ENCODE measurements at places on chromosomes 16 and 17. TPM values are rescaled to one million over a fixed set of nuclear protein-coding genes. Genes with fewer than 3 reads are reported as not detected.

The TBC1D3B gene
- not detected for total RNA-seq

The KCNH4 gene
- 0.12 TPM for total RNA-seq

DNA sequence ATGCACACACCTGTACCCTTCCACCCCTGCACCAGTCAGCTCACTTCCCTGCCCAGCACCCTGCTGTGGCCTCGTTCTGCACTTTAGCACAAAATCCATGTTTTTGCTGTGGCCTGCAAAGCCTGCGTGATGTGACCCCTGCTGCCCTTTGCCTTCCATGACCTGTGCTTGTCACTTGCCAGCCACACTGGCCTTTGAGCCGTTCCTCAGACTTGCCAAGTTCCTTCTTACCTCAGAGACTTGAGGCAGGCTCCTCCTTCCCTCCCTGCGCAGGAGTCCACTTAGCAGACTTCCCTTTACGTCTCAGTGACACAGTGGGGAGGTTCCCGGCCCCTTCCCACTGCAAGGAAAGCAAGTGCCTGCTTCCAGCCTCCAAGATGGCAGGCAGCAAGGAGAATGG is 134.7 kb downstream of the SNX29 start:
- DNase-seq = no peak

The SYT17 gene
- total RNA-seq = 0.24 TPM

- DNase-seq = peak; percentile 63
Measured at GRCh38 chr16:67528870-67529581, 397 bp downstream of the RIPOR1 start.

- DNase-seq = no peak
Measured at GRCh38 chr16:88338111-88338510, 44.6 kb upstream of the ZNF469 start.

- no peak for DNase-seq
Measured at GRCh38 chr17:31853911-31854470, 5.1 kb downstream of the COPRS start.

DNA sequence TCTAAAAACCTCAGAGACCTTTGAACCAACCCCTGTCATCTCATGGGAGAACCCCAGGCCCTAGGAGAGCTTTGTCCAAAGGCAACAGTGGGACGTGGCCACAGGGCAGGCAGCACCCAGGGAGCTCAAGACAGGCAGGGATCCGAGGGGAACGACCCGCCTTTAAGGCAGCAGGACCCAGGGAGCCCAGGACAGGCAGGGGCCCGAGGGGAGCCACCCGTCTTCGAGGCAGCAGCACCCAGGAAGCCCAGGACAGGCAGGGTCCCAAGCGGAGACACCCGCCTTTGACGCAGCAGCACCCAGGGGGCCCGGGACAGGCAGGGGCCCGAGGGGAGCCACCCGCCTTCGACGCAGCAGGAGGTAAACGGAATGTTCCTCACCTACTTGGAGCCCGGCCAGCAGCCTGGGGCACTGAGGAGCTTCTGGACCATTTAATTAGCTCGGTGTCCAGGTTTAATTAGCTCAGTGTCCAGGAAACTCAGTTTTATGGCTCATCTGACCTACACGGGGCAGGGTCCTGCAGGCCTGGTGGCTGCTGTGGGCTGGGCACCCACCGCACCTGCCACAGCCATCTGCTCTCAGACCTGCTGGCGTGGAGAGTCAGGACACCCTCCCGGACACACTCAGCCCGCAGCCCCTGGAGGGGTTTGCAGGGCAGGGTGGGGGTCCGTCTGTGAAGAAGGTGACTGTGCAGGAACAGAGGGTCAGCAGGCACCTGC is 24.4 kb downstream of the PIEZO1 start:
- no peak for DNase-seq

DNA sequence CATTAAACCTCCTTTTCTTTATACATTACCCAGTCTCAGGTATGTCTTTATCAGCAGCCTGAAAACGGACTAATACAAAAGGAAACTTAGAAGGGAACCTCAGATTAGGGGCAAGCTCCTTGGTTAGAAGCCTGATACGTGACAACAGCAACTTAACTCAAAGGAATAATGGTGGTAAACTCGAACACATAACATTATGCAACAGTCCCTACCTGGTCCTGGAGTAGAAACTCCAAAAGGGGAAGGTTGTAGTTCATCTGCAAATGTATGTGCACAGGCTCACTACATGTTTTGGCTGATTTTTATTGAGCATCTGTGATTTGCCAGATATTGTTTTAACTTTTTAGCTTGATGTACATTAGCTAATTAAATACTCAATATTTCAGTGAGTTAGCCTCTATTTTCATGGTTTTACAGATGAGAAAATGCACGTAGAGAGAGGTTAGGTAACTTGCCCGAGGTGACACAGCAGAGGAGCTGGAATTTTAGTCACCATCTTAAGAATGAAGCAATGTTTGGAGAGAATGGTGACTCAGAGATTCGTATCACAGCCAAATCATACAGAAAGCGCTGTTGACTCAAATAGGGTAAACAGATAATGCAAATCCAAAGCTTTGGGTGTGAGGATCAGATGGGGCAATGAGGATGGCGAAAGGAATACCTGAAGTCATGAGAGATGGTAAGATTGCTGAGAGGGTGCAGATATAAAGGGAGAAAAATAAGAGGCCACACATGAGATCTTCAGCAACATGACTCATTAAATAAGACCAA is 194.9 kb upstream of the RBFOX1 start:
- no peak for DNase-seq

GRCh38 chr17:12727076-12727760 is 61.5 kb downstream of the MYOCD start:
- DNase-seq = peak; percentile 22

DNA sequence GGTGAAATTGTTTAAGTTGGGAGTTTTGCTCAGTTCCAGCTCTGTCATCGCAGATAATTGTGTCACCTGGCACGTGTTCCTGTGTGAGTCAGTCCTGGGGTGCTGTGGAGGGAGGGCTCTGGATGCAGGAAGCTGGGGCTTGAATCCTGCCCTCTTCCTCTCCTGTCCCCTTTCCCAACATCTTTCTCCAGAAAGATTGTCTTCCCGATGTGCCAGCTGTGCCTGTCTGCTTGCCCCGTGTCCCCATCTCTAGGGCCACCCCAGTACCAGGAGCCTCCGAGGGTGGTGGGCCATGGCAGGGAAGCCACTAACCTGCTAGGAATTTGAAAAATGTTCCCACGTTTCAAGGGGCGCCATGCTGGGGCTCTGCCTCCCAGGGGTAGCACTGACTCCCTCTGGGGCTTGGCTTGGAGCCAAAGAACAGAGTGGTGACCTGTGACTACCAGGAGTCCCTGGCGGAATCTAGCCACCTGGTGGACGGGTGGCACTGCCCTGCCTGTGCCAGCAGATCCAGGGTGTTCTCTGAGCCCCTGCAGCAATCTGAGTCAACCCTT is 198.1 kb downstream of the ENGASE start:
- DNase-seq = no peak

DNA sequence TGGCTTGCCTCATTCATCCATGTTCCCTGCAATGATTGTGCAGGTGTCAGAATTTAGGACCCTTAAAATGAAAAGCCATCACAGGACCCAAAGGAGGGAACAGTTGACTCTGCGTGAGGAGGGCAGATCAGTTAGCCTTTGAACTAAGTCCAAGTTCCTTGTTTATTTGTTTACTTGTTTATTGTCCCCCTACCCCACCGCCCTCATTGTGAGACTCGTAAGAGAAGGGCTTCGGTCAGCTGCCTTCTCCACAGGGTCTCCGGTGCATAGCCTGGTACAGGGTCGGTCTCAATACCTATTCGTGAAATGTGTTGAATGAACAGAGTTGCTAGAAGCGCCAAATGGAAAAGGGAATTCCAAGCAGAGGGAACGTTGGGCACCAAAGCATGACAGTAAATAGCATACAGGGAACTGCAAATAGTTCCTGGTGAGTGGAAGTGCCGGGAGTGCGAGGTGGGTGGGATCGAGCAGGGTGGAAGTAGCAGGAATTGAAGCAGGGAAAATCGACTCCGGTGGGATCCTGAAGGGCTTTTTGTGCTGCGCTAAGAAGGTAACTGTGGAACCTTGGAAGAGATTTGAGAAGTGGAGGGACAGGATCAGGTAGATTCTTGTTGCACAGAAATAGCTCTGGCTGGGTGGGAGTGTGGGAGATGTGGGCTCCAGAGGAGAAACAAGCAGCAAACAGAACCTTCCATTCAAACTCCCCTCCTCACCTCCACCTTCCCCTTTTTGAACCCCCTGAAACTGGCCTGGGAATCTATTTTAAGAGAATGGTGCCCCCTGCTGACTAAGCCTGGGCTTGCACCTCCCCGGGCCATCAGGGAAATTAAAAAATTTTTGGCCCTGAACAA is 12.7 kb downstream of the SLC35B1 start:
- DNase-seq = peak; percentile 8

- no peak for DNase-seq
Measured at GRCh38 chr16:75452464-75453190, 11.9 kb downstream of the TMEM170A start.

DNA sequence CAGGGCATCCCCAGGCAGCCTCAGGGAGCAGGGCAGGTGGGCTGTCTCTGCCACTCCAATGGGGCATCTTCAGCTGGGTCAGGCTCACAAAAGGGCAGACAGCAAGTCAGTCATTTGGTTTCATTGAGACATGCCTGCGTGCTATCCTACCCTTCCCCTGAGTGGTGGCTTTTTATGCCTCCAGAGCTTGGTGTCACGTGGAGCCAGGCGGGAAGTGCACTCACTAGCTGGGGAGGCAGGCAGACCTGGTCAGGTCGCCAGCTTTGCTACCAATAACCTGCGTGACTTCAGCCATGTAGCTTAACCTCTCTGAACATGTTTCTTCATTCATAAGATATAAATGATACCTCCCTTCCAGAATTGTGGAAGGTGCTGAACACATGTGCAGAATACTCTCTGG is 415.0 kb downstream of the SOX9 start:
- DNase-seq = no peak

- no peak for DNase-seq
Measured at GRCh38 chr16:54546521-54546920, 259.9 kb upstream of the IRX3 start.

GRCh38 chr17:79812353-79813258 is 15.7 kb upstream of the CBX8 start:
- no peak for DNase-seq

The HS3ST4 gene
- total RNA-seq = not detected

- DNase-seq = no peak
Measured at GRCh38 chr16:50736448-50736847, 5.4 kb upstream of the CYLD start.

GRCh38 chr16:69611103-69611640 is 45.4 kb downstream of the NFAT5 start:
- no peak for DNase-seq

GRCh38 chr17:81925860-81926450 is 1.6 kb downstream of the MAFG start:
- no peak for DNase-seq

- DNase-seq = no peak
Measured at GRCh38 chr16:57630407-57630797, 2.0 kb downstream of the ADGRG1 start.

The TXNDC17 gene
- total RNA-seq = 340 TPM

GRCh38 chr17:2227025-2227699 is 76.4 kb downstream of the SMG6 start:
- DNase-seq = no peak

- no peak for DNase-seq
Measured at GRCh38 chr17:80727409-80727755, 182.7 kb downstream of the RPTOR start.

GRCh38 chr16:3094289-3095027 is 4.6 kb downstream of the ZSCAN10 start:
- peak; percentile 37 for DNase-seq

DNA sequence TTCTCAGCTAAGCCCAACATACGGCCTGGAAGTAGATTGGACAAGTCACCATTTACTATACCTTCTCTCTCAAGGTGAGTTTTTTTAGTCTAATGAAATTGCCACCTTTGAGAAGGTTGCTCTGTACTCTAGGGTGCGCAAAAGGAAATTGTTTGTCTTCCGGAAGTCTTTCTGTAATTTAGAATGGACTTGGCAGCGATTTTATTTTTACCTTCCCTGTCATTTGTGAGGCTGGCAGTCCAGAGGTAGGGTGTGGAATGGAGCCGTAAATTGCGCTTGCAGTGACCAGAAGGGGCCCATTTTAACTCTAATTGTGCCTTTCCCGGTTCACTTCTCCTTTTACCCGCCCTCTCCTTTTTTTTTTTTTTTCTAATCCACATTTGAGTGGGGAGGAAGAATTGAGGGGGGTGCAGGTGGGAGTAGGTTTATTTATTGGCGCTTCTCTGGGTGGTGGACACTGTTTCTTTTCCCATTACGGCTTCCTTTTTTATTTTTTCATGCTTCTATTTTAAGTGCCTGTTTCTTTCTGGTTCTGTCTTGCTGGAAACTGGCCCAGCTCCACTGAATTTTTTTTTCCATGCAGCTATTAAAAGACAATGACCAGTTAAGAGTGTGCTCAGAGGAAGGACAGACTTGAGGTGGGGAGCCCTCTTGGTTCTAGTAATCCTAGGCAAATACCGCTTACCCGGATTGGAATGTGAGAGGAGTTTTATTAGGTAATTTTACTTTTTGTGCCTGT is 89.7 kb upstream of the CLEC18A start:
- peak; percentile 7 for DNase-seq

The SCIMP gene
- total RNA-seq = not detected

The DNAH2 gene
- 3.2 TPM for total RNA-seq

DNA sequence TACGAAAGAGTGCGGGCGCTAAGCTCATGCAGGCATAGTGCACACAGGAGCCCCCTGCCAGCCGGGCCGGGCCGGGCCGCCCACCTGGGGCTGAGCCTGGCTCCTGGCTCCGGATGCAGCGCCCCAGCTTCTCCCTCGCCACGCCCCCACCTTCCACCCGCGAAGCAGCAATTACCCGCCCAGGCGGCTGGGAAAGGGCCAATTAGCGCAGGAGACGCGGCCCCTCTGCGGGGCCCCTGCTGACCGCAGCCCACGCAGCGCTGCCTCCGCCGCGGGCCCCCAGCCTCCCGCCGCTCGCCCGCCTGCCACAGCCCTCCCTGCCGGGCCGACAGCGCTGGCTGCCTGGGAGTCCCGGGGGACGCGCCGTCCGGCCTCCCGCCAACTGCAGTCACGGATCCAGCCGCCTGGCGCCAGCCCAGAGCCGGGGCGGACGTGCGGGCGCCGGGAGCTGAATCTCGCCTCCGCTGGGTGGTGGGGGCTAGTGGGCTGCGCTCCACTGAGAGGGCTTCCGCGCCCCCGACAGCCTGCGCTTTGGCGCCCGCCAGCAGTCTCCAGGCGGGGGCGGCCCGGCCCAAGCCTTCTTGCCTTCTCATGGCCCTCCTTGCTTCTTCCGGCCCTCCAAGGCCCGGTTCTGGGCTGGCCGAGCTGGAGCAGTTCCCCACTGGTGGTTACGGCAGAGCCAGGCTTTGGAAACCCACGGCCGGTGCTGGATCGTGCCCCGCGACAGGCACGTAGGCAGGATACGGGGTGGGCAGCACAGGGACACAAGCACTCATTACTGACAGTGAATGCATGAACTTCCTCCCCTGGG is 14.9 kb upstream of the CBFB start:
- peak; percentile 64 for DNase-seq

The KRTAP16-1 gene
- total RNA-seq = not detected

Measured in RPMI7951 (cell line).